Ascending aorta (tissue), 2 donors: ENCODE measurements at places on chromosomes 12 and 14. TPM values are rescaled to one million over a fixed set of nuclear protein-coding genes. Genes with fewer than 3 reads are reported as not detected.
A peak's percentile ranks its signal among the peaks of the same experiment; 100 is the strongest.

DNA sequence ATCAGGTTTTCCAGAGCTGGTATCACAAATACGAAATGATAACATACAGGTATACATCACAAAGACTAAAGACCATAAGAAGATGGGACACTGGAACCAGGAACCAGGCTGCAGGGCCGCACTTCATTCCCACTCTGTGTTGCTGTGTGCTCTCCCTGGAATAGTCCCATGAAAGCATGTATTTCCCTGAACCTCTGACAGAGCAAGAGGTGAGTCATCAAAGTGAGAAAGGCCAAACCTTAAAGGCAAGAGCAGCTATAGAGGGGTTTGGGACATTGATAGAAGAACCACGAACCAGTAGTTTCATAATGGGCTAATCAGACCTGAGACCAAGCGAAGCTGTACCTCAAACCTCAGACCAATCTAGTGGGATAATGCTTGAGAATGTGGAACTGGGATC lies 283.0 kb upstream of the PRKD1 start:
- H3K27ac ChIP-seq, result no peak overlapping the region
- DNase-seq, result no peak
- peaks cover 3% of the 10 kb centered on the region for H3K4me1 ChIP-seq
- H3K36me3 ChIP-seq, result no peaks in the 10 kb centered on the region
- no peak overlapping the region for H3K4me3 ChIP-seq

DNA sequence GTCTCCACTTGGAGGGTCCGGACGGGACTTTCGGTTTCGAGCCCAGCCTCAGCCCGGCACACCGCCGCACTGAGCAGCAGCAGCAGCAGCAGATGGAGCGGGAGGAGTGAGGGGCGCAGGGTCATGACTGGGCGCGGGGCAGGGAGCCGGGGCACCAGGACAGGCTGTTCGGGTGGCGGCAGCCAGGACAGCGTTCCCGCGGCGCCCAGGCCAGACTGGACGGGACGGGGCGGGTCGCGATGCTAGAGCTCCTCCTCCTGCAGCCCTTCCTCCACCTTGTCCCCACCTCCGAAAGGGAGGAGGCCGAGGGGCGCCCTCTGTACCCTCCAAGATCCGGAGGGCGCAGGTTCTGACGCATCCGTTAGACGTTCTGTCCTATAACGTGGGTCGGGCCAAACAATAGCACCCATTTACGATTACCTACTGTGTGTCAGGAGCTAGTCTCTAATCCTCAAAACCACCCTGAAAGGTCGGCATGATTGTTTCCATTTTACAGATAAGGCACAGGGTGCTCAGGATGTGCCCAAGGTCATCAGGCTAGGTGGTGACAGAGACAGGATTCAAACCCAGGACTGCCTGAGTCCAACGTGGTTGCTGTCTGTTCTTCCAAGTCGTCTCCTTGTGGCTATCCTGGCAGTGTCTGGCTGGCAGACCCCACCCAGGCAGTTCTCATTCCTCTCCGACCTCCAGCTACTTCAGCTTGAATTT lies at the start of gene FKBP11:
FKBP11 (minus strand) TSS at position 189 of the 708 bp plus-strand sequence; CDS start at position 125, 64 bp downstream.
- peak within 1 kb of the TSS; percentile 92 for H3K4me3 ChIP-seq
- no peaks in the 10 kb centered on the region for H3K27me3 ChIP-seq
- H3K36me3 ChIP-seq, result peaks cover 6% of the 10 kb centered on the region
- DNase-seq, result no peak

- DNase-seq, result peak; percentile 76
- peaks cover 23% of the 10 kb centered on the region for H3K4me1 ChIP-seq
- no peak overlapping the region for H3K4me3 ChIP-seq
- peak overlapping the region; percentile 56 for H3K27ac ChIP-seq
Observed at GRCh38 chr12:2170376-2170775, 117.6 kb downstream of the CACNA1C start.

- no peaks in the 10 kb centered on the region for H3K27me3 ChIP-seq
- H3K36me3 ChIP-seq, result no peaks in the 10 kb centered on the region
- no peak for DNase-seq
- H3K4me1 ChIP-seq, result no peaks in the 10 kb centered on the region
- no peak overlapping the region for H3K4me3 ChIP-seq
Observed at GRCh38 chr14:54893151-54893760, 9.4 kb downstream of the GCH1 start.

DNA sequence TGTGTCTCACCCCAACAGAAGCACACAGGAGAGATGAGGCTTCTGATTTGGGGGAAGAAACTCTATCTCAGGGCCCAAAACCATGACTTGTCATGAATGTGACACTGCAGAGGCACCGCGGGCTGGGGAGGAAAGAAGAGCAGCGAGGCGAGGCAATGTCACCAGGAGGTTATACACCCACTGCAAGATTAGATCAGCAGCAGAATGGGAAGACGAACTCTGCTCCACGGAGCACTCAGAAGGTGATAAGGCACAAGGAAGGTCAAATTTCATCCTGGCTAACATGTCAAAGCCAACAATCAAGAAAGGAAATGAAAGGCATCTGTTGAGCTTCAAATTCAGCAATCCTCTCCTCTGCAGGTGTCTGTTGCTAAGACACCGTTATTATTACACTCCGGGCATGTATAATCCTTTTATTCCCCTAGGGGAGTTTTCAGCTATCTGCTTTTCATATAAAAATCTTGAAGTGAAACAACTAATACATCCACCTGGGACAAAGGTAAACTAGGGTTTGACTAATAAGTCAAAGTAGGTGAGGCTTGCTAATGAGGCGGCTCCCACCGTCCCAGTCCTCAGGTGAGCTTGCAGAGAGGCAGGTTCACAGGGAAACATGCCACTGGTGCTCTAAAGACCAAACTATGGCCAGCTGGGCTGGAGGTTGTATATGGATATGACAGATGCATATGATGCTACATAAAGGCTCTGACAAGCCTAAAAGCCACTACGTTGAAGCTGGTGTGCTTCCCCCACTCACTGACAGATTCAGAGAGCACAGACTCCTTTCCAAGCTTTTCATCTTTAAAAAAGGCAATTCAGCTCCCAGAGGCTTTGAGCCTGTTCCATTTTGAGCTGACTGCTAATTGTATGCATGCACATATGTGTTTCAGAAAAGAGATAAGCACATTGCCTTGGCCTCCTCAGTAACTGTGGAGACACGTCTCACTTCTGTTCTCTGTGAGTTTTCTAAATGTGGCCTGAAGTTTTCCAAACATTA lies 221.2 kb downstream of the NELL2 start:
- DNase-seq, result no peak
- H3K36me3 ChIP-seq, result no peaks in the 10 kb centered on the region
- no peaks in the 10 kb centered on the region for H3K27me3 ChIP-seq
- no peak overlapping the region for H3K27ac ChIP-seq
- H3K4me3 ChIP-seq, result no peak overlapping the region
- H3K4me1 ChIP-seq, result no peaks in the 10 kb centered on the region

The SRRM4 gene
- not detected for total RNA-seq

The TMEM253 gene
- not detected for total RNA-seq

The CCDC38 gene
- total RNA-seq, result not detected
